Daoy (cell line): ENCODE measurements at places on chromosomes 6 and 20. TPM values are rescaled to one million over a fixed set of nuclear protein-coding genes. Genes with fewer than 3 reads are reported as not detected.

The CTAGE9 gene
- not detected in 2 replicates for total RNA-seq

GRCh38 chr6:7725849-7726415 lies at the start of gene BMP6:
Gene BMP6 (plus strand): TSS chr6:7726099. CDS start chr6:7726956, 857 bp downstream.
- peak; percentile 94 for DNase-seq

- DNase-seq, result no peak
These were observed 607.7 kb upstream of the CITED2 start for GRCh38 chr6:139982195-139982594.

The RAD21L1 gene
- total RNA-seq, result 0.63 and 0.86 TPM in 2 replicates

GRCh38 chr6:85389151-85389797 lies 60.6 kb upstream of the NT5E start:
- no peak for DNase-seq

The LY6G6F gene
- not detected in 2 replicates for total RNA-seq

The POU5F1 gene
- total RNA-seq, result 5.6 and 12.2 TPM in 2 replicates
